HS-27A (cell line): ENCODE measurements at places on chromosomes 12 and 14.

DNA sequence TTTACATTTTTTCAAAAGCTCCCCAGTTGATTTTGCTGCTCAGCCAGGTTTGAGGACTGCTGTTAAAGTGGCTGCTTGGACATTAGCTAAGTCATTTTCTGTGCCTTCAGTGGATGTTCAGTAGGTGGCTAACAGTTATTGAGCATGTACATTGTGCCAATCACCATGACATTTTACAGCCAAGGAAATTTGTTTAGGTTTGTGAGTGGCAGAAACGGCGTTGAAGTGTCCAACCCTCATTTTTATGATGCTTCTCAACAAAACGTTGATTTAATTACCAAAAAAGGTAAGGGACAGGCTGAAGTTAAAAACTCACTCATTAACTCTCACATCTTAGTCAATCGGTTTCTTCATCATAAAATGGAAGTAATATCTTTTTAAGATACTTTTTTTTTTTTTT, 37.0 kb upstream of the LRIG3 start:
- DNase-seq, result no peak

DNA sequence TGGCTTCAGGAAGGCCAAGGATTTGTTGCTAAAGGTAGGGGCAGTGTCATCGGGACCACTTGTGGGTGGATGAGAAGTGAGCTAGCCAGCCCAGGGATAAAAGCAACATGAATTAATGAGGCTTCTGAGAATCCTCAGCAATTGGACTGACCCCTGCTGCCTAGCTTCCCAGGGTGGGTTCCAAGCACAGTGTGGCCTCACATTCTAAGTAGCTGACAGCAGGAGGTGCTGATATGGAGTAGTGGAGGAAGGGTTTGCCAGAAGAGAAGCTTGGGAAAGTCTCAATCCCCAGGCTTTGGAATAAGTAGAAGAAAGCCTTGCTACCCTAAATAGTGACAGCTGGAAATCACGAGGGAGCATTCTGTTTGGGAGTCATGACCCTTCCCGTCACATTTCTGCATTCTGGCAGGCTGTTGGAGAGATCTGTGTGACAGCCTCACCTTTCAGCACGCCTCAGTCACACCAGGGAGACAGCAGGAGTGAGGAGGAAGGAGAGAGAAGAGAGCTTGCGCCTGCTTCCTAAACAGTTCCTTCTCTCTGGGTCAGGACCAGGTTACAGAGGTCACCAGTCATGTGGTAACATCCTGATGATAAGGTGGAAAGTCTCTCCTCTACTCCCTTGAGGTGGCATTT, 31.2 kb downstream of the DACT1 start:
- no peak for DNase-seq

- DNase-seq, result no peak
Measured at GRCh38 chr14:60101786-60102185, 10.1 kb downstream of the PCNX4 start.

GRCh38 chr14:70897464-70897863, 9.8 kb upstream of the PCNX1 start:
- no peak for DNase-seq

DNA sequence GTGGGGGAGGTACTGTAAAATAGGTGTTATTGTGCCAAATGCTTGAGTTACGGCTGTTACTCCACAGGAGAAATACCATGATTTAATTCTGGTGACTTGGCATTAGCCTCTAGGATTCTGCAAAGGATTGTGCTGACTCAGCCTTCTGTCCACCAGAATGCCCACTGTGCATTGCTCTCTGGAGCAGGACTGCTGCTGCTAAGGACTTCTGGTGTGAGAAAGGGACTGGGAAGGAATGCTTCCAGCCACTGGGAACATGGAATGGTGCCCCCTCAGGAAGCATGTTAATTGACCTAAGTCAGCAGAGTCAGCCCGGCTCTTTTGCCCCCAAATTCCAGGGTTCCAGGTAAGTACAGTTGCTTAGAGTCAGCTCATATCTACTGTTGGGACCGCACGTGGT, 32.9 kb downstream of the ZFHX2 start:
- no peak for DNase-seq

GRCh38 chr12:110080410-110080809, 32.1 kb upstream of the C12orf76 start:
- DNase-seq, result no peak

DNA sequence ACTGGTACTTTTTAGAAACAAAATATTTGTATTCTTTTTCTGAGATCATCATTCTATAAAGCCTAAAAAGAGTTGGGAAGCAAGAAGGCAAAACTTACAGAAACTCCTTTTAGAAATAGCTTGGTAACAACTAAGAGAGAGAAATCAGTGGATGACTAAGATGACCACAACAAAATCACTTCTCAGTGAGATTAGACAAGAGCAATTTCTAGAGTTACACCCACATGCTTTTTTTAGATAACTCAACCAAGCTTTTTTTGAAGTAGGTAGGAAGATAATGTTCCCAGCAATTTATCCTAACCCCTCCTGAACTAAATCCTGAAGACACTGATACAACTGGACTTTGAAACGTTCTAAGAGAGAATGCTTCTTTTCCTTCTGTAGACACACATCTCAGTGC, 576.4 kb downstream of the SLC6A15 start:
- DNase-seq, result no peak

GRCh38 chr12:48028541-48029431, 24.5 kb upstream of the COL2A1 start:
- no peak for DNase-seq

DNA sequence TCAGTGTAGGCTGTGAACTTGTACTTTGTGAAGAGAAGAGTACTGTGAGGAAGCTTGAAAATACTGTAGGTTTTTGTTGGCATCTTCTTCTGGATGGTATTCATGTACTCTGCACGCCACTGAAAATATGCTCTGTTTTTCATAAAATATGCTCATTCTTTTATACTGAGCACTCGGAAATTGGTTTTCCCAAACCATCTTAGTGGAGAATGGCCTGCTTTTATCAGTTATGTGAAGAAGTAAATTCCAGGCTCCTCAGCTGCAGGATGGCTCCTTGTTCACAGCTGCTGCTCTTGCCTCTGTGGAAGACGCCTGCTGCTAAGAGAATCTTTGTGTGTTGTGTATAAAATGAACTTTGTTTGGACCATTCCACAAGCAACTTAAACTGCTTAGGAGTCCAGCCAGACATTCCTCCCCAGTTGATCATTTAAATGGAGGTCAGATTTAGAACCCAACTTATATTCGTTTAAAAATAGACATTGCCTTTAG, 443.5 kb upstream of the RGS6 start:
- no peak for DNase-seq

DNA sequence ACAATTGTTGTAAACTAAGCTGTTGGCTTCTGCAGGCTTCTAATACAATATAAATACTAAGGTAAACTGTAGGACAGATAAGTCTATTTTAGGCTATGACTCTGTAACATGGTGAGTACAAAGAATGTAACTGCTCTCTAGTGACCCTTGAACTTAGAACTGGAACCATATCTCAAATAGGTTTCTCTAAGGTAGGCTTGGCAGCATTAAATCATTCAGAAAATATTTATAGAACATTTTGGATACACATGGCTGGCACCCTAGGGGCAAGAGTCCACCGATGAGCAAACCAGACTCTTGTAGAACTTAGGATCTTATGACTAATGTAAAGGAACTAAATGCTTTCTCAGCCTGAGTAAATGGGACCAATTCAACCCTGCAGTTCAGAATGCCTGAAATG, 19.4 kb upstream of the SLC25A3 start:
- DNase-seq, result no peak

- DNase-seq, result no peak
Measured at GRCh38 chr14:81385886-81386285, 14.2 kb downstream of the STON2 start.

- no peak for DNase-seq
Measured at GRCh38 chr12:98730412-98730811, 85.3 kb downstream of the APAF1 start.

GRCh38 chr12:21644516-21644915, 13.1 kb downstream of the LDHB start:
- no peak for DNase-seq

- DNase-seq, result no peak
Measured at GRCh38 chr14:69651664-69652063, 40.3 kb downstream of the SUSD6 start.

DNA sequence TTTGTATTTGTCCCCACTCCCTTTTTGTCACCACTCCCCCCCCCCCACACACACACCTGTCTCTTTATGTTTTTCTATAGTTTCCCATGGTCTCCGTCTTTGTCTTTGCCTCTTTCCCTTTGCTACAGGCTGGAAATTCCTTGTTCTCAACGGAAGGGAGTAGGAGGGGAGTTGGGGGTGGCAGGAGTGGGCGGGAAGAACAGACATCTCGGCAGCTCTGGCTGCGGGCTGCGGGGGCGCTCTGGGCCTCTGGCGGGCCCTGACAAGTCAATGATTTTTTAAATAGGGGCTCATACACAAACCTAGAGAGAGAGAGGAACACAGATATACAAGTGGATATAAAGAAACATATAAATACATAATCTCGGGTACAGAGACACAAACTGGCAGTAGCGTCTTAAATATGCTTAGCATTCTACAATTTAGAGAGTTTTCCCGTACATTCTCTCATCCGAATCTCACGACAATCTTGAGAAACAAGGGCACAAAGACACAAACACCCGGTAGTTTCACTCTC, 2.4 kb upstream of the NAB2 start:
- DNase-seq, result no peak

DNA sequence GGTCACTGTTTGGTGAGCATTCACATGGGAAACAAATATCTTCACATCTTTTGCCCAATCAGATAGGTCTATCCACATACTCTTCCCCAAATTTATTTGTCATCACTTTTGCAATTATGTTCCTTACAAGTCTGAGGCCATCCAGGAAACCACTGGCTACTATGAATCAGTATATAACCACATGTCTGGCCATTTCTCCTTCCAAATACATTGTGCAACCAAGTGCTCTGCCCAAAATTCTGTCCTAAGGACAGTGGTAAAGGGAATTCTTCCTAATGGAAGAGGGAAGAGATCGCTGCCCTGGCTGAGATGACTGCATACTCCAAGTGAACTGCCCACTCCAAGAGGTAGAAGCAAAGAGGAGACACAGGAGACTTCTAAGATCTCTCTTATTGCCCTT, 148.9 kb upstream of the MAX start:
- DNase-seq, result no peak

- DNase-seq, result no peak
Measured at GRCh38 chr12:28857369-28857768, 291.7 kb upstream of the FAR2 start.

DNA sequence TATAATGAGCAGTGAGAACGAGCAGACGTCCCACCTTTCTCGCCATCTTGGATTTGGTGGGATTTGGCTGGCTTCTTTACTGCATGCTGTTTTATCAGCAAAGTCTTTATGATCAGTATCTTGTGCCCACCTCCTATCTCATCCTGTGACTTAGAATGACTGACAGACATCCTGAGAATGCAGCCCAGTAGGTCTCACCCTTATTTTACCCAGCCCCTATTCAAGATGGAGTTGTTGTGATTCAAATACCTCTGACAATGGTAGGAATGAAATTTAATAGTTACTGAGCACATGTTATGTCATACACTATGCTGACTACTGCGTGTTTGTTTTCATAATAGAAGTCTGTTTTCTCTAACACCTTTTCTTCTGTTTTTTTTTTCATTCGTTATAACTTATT, 1.9 kb downstream of the TMTC3 start:
- no peak for DNase-seq

- DNase-seq, result no peak
Measured at GRCh38 chr12:16531621-16532020, 74.3 kb downstream of the LMO3 start.

GRCh38 chr14:74934476-74935359, 11.7 kb upstream of the RPS6KL1 start:
- no peak for DNase-seq

GRCh38 chr12:81095501-81096232, 17.8 kb downstream of the ACSS3 start:
- DNase-seq, result no peak

- DNase-seq, result no peak
Measured at GRCh38 chr12:117100251-117100650, 1.0 kb upstream of the TESC start.

DNA sequence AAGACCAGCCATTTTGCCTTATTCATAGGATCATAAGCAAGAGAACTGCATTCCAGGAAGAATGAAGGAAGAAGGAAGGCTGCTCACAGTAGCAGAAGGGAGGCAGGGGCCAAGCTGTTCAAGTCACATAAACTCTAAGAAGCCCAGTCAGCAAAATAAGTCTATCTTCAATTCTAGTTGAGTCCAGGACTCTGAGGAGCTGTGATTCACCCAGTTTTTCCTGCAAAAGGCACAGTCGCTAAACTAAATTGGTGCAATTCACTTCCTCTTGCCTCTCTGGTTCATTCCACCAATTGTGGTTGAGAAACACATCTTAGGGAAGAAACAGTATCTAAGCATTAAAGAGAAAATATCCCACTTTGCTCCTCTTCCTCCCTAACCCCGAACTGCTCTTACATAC, 9.8 kb downstream of the ZNF641 start:
- DNase-seq, result no peak

- DNase-seq, result no peak
Measured at GRCh38 chr14:54098536-54098935, 141.9 kb upstream of the BMP4 start.

- DNase-seq, result no peak
Measured at GRCh38 chr12:107377596-107378385, 284.4 kb upstream of the CRY1 start.
